ENCODE measurements at places on chromosomes 12 and 14.

DNA sequence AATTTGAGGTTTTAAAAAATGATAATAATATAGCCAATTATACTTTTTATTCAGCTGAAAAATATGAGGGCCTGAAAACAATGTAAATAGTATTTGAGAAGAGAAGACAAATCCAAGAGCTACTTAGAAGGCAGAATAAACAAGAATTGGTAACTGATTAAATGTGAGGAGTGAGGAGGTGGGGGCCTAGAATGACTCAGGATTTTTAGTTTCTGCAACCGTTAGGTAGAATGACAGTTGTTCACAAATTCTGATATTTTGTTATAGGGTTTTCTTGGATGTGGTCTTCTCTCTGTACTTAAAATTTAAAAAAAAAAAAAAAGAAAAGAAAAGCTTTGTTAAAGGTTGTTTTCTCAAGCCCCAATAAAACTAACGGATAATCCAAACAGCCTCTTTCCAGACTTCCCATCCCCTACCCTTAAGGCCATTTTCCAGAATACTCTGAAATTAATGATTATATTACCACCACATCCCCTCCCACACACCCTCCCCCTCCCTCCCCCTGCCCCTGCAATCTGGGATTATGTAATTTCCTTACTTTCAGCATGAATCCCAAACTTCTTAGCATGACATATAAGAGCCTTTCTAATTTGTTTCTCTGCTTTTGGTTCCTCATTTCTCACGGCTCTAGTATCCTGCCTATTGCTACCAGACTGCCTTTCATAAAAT, 50.4 kb downstream of the LRP6 start:
- DNase-seq: no peak

- no peak for DNase-seq
Measured at GRCh38 chr12:92078167-92079053, 67.2 kb downstream of the BTG1 start.

DNA sequence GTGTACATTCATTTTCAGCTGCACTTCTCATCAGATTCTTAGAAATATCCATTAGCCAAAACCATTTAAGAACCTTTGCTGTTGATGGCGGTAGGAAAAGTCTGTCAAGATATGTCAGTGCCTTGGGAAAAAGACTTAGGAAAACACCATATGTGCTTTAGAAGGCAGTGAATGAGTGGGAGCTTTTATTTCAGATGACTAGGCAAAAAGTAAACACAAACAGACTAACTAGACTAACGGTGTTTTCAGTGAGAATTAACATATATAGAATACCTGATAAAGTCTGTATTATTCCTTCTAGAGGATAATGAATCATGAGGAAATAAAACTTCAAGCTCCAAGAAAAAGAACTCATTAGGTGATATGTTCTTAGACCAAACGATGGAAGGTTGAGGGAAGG, 418.9 kb downstream of the NAV3 start:
- DNase-seq: no peak

DNA sequence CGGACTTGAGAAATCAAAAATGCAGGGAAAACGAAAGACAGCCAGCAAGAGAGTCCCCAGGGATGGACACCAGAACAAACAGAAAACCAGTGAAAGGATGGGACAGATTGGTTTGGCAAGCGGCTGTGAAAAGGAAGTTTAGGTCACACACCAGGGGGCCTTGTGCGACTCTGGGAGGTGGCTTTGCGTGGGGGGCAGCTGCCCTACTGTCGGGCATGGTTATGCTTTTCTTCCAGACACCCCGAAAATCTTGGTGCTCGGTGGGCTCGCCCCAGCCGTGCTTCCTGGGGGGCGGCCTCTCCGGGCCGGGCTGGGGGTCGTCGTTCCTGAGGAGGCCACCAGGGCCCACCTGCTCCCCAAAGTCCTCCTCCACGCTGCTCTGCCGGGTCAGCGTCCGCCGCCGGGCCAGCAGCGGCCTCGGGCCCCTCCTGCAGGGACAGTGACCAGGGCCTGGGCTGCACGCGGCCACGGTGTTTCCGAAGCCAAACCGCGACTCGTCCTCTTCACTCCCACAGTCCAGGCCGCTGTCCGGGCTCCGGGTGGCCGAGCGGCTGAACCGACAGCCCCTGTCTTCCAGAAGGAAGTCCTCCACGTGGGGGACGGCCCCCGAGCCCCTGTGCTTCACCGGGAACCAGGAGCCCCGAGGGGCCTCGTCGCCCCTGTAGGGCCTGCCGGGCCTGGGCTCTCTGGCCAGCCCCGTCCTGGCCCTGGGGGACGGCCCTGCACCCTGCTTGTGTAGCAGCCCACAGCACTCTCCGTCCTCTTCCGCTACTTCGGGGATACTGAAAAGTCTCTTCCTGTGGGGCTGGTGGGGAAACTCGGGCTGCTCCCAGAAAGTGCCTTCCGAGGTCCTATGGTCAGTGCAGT, 86.5 kb downstream of the PIWIL1 start:
- DNase-seq: no peak

DNA sequence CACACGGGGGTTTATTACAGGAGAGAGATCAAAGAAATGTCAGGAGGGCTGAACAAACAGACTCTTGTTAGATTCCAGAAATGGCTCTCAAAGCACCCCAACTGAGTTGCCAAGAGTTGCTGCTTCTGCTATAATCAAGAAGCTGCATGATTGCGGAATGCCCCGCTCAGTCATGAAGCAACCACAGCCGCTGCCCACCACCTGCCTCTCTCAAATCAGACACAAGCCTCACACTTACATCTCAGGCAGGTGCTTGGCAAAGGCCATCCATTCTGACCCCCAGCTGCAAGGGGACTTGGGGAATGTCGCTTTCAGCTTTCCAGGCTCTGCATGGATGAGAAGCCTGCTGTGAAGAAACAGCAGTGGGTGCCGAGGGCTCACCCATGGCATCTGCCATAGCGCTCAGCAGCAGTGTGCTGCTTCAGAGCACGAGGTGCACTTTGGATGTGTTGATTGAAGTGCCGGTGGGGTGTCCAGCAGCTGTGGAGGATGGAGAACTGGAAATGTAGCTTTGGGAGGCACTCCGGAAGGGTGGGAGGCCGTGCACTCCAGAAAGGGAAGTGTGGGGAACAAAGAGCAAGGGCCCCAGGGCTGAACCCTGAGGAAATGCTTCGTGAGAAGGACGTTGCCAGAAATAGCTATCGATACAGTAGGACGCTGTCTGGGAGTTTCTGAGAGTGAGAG, 37.7 kb downstream of the LRRC74A start:
- DNase-seq: no peak

DNA sequence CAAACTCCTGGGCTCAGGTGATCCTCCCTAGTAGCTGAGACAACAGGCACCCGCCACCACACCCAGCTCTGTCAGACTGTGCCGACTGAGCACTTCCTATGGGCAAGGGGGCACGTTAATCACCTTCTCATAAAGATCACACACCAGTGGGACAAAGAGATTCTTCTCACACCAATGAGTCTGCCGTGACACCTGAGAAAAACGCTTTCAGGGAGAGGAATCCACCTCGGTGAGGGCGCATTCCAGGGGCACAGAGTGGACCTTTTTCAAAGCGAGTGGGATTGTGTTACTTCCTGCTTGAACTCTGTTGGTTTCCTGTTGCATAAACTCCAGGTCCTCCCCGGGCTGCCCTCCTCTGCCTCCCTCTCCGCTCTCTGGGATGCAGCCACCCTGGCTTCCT, 17.5 kb upstream of the SCARB1 start:
- DNase-seq: no peak

DNA sequence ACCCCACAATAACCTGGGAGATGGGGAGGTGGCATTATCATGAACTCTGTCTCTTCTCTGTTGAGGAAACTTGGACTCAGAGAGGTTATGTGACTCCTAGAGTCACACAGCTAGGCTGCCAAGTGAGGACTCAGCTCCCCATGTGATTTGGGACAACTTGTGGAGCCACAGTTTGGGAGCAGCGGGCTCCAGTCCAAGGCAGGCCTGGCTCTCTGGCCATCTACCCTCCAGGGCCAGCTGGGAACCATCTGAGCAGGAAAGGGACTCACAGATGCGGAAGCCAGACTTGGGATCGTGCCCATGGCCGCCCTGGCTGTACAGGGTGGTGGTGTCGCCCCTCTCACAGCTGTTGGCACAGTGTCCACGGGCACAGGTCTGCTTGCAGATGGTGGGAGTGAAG, 59.1 kb downstream of the ISCA2 start:
- DNase-seq: no peak

DNA sequence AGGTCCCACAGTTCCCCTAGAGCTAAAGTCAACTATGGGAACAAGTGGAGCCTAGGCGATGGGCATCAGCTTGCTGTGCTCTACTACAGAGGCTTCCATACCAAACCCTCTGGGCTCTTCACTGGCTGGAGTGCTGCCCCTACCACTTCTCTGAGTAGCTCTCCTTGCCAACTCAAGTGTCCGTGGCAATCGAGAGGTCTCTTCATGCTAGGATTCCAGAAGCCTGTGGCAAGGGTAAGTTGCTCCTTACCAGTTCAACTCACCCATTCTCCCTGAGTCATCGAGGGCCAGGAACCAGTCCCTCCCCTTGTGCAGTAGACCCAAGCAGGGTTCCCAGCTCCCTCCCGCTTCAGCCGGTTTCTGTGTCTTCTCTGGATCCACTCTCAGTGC, 76.1 kb downstream of the GALC start:
- no peak for DNase-seq

DNA sequence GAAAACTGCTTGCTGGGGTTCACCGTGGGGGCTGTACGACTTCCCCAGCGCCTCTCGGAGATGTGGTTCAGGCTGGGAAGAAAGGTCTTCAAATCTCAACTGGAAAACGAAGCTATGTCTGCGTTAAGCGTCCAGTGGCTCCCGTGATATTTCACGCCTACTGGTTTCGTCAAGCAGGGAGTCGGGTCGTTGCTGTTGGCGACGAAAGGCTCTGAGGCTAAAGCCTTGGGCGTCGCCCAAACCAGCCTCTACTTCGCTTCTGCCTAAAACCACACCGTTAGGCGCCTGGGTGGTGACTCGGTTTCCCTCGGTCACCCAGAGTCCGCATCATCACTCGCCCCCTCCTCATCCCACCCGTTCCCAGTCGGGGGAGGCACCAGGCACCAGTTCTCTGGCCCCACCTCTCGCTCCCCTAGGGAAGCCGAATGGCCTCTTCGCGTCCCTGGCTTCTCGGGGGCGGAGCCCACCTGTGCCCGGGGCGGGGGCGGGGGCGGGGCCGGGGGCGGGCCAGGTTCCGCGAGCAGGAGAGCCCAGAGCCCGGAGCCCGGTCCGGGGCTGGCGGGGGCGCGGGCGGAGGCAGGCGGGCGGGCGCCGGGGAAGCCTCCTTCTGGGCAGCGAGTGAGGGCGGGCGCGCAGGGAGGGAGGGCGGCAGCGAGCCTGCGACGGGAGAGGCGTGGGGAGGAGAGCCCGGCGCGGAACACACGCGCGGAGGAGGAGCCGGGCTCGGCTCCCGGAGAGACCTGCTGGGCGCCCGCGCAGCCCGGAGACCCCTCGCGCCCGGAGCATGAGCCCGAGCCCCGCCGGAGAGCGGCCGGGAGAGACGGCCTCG, at the start of gene B4GALNT3:
B4GALNT3 (plus strand) TSS at position 510 of the 829 bp plus-strand sequence. CDS start 438 bp downstream, outside the sequence.
- peak; percentile 66 for DNase-seq

DNA sequence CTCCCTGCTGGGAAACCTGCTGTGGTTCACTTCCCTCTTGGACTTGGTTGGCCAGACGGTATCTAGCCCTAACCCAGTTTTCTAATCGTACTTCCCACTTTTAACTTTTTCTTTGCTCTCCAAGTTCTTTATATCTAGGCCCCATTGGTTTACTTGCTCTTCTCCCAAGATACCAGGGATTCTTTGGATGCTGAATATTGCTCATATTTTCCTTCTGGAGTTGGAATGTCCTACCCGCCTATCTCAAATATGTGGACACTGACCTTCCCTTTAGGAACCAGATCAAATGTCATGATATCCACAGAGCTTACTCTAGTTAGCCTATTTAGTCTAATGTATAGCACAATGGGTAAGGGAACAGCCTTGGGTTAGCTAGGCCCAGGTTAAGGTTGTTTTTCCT, 228.6 kb downstream of the DACT1 start:
- no peak for DNase-seq

DNA sequence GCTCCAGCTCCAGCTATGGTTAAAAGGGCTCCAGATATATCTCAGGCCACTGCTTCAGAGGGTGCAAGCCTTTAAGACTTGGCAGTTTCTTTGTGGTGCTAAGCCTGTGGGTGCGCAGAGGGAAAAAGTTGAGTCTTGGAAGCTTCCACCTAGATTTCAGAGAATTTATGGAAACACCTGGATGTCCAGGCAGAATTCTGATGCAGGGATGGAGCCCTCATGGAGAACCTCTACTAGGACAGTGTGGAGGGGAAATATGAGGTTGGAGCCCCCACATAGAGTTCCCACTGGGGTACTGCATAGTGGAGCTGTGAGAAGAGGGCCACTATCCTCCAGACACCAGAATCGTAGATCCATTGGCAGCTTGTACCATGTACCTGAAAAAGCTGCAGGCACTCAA, 69.9 kb downstream of the SDR9C7 start:
- DNase-seq: no peak

DNA sequence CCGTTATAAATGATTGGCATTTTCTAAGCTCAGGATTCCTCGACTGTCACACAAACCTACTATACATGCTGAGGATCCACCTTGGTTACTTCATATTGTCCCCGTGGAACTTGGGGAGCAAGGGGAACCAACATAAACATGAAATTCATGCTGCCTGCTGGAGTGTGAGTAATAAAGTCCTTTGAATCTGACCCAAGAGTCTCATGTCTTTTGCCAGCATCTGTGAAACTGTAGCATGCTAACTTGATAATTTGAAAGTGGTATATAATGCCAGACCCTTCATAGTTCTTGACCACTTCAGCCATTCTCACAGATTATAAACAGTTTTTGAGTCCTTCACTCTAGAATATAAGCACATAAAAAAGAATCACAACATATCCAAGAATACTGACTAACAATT, 17.1 kb downstream of the SLC35F4 start:
- no peak for DNase-seq

DNA sequence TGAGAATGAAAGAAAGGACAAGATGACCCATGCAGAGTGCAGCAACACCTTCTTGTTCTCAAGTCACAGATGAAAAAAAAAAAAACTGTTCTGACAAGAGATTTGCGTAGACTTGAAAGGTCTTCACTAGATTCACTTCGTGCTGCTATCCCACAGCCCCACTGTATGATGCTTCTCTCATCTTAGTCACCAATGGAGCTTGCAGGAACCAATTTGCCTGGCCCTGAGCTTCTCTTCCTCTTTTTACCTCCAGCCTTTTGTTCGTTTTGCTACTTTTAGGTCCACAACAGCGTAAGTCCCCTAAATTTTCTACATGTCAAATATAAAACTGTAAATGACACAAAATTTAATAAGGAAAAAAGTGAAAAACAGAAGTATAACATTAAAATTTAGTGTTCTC, 107.9 kb upstream of the NAP1L1 start:
- no peak for DNase-seq

GRCh38 chr14:94966868-94967267, 190.5 kb downstream of the DICER1 start:
- no peak for DNase-seq

DNA sequence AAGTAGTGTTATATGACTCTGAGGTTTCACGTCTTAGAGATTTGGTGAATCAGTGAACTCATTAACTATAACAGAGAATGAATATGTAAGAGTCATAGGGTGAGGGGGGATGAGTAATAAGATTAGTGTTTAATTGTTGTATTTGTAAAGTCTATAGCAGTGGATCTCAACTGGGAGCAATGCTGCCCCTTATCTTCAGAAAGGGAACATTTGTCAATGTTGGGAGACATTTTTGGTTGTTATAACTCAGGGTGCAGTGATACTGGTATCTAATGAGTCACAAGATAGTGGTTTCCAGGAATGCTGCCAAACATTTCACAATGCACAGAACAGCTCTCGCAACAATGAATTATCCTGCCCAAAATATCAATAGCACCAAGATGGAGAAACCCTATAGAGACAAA, 1193.7 kb downstream of the GALC start:
- DNase-seq: no peak

Data from frontal cortex (tissue), 4 donors.